Fibroblast of upper back skin (primary cell): ENCODE measurements at places on chromosomes 5 and 9.

GRCh38 chr5:147112899-147113298 lies 121.9 kb upstream of the STK32A start:
- DNase-seq: no peak

GRCh38 chr9:124708633-124709291 lies 62.3 kb downstream of the NR6A1 start:
- DNase-seq: peak; percentile 61

DNA sequence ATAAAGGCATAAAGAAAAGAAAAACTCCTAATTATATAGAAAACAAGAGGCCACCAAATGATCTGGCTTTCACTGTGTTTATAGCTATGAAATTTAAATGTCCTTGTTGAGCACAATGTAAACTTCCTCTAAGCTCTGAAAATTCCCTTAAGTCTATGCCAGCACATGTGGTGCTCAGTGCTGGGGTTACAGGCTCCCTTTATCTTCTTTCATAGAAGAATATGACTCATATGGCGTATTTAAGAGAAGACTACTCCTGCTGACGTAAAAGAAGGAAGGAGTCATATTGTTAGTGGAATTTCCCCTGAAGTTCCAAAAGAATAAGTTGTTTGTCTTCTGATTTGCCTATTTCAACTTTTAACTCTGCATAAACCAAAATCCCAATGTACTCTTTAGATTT lies 30.4 kb downstream of the RNF145 start:
- DNase-seq: peak; percentile 93

DNA sequence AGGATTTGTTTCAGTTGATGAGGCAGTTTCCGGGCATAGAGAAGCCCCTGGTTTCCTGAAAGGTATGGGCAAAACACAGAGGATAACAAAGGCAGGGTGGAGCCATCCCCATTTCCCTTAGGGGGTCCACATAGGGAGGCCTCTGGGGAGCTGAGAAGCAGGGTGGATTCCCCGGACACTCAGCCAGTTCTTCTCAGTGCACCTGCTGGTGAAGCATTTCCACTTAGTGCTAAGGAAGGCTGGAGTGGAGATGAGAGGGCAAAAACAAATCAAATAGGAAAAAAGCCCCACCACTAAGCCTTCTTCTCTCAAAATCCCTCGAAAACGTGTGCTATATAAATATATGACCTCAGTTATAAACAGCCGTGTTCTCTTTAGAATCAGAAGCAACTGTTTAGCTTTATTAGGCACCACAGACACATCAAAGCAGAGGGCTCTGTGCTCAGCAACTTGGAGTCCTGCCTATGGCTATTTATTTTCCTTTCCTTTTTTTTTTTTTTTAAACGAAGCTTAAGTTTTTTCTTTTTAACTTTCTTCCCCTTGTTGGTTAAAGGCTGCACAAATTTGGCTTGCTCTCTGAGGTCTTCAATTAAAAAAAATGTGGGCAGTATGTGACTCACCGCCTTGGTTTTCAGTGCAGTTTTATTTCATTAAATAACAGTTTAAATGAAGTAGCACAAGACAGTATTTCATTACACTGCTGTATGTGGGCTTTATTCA lies 67.7 kb downstream of the PRDM6 start:
- peak; percentile 83 for DNase-seq

- DNase-seq: peak; percentile 94
These were observed 51.0 kb downstream of the IRF1 start for GRCh38 chr5:132439521-132440089.

DNA sequence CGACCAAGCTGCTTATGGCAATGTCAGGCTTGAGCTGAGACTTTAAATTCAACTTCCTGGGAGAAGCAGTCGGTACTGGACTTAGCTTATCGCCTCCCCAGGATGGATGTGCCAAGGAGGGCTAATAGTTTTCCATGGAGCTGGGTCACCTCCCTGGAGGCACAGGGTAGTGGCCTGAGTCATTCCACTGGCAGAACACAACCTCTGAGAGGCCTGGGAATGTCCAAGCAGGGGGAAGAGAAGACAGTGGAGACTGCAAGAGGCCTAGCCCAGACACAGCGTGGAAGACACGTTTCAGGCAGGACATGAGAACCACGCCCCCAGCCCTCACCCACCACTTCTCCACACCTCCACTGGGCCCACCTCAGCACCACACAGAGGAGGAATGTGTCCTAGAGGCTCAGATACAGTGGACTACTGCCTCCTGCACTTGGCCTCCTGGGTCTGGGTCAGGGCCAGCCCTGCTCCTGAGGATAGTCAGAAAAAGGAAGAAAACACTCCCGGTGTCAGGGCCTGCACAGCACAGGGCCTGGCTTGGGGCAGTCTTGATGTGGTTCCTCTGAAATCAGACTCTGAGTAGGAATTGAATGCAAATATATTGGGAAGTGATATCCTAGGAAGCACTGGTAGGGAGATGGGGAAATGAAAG lies 171.8 kb downstream of the FSTL4 start:
- no peak for DNase-seq

GRCh38 chr5:175573493-175574269 lies 84.2 kb upstream of the HRH2 start:
- no peak for DNase-seq

DNA sequence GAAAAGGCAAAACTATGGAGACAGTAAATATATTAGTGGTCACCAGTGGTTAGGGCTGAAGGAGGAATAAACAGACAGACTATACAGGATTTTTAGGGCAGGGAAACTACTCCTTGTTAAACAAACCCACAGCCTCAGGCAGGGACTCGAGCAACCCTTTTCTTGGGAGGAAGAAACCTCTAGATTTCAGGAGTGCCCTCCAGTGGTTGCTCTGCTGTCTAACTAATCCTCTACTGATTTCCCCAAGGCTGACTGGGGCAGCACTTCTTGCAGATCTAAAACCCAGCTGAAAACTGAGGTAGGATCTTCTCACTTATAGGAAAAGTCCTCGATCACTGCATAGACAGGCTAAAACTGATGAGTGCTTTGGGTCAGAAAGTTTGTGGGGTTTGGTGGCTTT lies 176.8 kb downstream of the ISOC1 start:
- peak; percentile 10 for DNase-seq

DNA sequence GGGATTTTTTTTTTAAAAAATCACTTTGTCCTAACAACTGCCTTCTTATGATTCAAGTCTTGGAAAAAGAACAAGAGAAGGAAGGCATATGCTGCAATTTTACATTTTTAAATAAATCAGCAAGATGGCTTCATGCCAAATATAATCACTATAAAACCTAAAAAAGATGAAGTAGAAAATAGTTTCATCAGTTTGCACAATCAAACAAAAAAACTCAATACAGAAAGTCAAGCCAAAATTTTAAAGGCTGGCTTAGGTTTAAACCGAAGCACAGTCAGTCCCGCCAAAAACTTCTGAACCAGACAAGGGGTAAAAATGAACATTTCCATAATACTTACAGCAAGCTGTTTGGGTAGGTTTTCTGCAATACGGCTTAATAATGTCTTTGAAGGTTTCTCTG lies 57.3 kb downstream of the ZFR start:
- DNase-seq: peak; percentile 35

DNA sequence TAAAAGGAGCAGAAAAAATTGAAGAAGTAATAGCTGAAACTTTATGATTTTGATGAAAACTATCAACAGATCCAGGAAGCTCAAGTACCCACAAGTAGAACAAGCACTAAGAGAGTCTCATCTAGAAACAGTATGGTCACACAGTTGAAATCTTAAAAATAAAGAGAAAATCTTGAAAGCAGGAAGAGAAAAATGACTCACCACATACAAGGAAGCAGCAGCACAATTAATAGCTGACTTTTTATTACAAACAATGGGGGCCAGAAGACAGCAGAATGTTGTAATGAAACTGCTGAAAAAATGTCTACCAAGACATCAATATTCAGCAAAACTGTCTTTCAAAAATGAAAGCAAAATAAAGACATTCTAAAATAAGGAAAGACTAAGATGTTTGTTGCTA lies 1108.3 kb upstream of the DMAC1 start:
- DNase-seq: no peak

DNA sequence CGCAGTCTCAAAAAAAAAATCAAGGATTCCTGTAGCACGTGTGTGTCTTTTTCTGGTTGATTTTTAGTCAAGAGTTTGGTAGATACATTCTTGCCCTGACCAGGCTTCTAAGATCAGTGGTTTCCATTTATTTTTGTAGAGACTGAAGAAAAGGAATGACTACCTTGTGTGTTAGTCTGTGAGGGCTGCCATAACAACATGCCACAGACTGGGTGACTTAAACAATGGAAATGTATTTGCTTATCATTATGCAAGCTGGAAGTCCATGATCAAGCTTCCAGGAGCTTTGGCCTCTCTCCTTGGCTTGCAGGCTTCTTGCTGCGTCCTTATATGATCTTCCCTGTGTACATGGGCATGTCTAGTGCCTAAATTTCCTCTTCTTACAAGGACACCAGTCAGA lies 127.0 kb downstream of the CCDC192 start:
- peak; percentile 27 for DNase-seq

DNA sequence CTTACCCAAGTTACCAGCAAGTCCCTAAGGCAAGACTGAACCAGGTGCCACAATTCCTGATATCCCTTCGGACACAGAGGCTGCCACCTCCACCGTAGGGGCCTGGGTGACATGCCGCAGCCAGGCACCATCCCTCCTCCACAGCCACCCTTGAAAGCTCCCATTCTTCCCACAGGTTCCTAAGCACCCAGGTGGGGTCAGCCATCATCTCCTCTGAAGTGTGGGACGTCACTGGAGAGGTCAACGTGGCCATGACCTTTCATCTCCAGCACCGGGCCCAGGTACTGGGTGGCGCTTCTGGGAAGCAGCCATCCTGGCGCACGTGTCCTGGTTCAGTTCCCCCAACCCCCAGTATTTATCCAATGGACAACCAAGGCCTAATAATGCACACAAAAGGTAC lies 8.2 kb downstream of the ADGRD2 start:
- DNase-seq: no peak
